NCI-H1436 (cell line): ENCODE measurements at places on chromosomes 5 and 9.

DNA sequence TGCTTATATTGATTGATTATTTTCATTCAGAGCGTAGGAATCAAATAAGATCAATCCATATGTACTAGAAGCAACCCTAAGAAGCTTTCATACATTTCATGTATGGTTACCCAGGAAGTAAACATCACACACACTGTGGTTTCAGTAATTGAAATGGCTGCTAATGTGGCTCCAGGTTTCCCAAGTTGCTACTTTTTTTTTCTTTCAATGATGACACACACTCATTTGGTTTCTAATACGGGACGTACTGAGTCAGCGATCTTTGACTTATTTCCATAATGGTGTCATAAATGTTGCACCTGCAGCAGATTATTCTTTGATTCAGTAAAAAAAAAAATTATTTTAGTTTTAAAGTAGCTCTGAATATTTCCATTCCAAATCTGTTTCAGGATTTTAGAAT is 248.6 kb downstream of the CTNND2 start:
- no peak for DNase-seq

- no peak for DNase-seq
These were observed 114.4 kb downstream of the PBX3 start for GRCh38 chr9:125861405-125862058.

- DNase-seq, result no peak
These were observed 143.5 kb upstream of the C6 start for GRCh38 chr5:41356786-41357185.

- DNase-seq, result no peak
These were observed 16.9 kb upstream of the FREM1 start for GRCh38 chr9:14926941-14927624.

DNA sequence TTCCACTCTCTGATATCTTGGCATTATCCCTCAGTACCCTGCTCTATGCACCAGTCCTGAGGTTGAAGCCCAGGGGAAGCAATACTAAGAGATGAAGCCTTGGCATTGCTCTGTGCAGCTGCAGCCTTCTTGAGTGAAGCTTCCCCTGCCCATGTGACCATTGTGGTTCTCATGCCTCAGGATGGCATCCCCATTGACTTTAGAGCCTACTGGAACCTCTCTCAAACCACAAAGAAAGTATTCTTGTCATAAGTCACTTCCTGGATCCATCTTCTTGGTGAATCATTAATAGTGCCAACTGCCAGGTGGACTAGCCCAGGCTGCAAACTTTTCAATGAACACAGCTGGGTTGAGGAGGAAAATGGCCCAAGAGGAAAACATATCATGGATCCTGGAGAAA is 283.9 kb upstream of the RFX3 start:
- DNase-seq, result no peak

DNA sequence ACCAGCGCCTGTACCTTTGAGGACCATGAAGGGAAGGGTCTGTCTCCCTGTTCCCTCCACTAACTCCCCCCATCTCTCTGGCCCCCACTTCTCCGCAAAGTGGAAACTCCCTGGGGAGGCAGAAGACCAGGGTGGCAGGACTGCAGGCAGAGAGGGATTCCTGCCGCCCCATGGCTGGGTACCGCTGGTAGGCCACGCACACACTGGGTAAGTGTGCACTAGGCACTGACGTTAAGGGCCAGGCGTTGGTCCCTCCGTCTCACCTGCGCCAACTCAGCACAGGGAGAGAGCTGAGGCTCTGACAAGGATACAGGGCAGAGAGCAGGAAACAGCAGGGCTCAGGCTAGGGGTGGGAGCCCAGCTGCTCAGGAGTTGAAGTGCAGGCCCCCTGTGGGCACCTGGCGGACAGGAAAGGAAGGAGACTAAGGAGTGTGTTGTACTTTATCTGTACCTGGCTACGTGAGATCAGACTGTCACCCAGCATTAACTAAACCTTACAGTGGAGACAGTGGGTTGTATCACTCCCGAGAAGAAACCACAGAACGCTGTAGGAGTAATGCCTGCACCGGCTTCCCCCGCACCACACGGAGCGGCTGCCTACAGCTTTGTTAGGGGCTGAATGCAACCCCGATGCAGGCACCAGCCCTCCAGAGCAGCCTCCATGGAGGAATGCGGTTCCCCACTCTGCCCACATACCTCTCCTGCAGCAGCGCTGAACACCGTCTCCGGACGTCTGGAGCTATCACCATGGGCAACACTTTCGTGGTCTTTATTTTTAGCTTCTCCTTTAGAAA is 34.2 kb upstream of the CLPTM1L start:
- DNase-seq, result no peak

DNA sequence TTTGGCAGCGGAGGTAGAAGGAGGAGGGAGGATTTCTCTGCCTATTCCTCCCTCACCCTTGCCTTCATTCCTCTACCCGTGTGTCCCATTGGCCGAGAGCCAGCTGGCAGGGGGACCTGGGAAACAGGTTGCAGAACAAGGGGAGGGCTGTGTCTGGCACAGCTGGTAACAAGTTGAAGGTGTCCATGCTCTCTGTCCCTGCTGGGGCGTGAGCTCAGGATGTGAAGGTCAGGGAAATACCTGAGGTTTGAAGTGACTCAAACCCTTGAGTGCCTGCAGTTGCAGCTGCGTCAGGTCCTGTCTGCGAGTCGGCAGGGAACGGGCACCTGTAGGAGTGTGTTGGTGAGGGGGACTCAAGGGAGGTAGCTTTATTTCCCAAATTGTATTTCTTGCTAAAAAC is 16.2 kb downstream of the MIGA2 start:
- DNase-seq, result no peak

DNA sequence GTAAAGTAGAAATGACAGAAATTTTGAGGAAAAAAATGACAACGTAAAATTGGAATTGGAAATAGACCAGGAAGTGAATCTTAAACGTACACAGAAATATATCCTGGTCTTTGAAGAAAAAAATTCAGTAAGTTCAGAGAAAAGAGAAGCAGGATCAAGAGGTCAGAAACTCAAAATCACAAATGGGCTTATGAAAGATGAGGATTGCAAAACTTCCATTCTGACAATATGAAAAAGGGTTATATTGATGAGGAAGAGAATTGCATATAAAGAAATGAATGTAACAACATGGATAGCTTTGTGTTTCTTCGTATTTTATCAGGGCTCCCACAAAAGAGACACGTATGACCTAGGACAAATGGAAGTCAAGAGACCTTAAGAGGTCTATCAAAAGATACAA is 58.1 kb downstream of the OXCT1 start:
- DNase-seq, result no peak
